ENCODE measurements at places on chromosomes 11 and 22.

DNA sequence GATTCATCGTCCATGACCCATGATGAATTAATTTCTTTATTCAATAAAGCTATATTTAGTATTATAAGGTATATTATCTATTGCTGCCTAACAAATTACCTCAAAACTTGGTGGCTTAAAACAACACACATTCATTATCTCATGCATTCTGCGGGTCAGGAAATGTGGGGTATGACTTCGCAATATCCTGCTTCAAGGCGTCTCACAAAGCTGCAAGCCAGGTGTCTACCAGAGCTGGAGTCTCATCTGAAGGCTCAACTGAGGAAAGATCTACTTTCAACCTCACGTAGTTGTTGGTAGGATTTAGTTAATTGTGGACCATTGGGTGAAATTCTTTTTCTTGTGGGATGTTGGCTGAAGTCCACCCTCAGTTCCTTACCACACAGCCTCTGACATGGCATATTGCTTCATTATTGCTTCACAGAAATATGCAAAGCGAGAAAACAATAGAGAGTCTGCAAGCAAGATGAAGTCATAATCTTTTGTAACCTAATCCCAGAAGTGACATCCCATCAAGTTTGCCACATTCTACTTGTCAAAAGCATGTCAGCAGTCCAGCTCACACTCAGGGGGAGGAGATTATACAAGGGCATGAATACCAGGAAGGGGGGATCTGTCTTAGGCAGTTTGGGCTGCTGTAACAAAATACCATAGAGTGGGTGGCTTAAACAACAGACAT is 45.1 kb downstream of the KREMEN1 start:
- no peak for DNase-seq

GRCh38 chr11:102545701-102546100 is 15.2 kb upstream of the MMP7 start:
- no peak for DNase-seq

DNA sequence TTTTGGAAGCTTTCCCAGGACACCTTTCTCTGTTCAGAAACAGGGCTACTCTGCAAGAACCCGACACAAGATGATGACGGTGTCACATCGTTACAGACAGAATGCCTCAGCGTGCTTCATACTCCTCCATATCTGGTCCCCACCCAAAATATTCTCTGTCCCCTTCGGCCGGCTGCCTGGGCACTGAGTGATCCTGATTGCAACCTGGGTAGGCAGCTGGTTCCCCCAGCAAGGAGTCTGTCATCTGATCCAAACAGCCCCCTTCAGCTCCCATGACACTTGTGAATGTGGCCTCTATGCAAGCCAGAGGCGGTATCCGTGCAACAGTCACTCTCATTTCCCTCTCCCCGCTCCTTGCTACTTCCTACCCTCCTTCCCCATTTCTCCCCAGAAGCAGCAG is 431.7 kb upstream of the B3GAT1 start:
- DNase-seq: no peak

DNA sequence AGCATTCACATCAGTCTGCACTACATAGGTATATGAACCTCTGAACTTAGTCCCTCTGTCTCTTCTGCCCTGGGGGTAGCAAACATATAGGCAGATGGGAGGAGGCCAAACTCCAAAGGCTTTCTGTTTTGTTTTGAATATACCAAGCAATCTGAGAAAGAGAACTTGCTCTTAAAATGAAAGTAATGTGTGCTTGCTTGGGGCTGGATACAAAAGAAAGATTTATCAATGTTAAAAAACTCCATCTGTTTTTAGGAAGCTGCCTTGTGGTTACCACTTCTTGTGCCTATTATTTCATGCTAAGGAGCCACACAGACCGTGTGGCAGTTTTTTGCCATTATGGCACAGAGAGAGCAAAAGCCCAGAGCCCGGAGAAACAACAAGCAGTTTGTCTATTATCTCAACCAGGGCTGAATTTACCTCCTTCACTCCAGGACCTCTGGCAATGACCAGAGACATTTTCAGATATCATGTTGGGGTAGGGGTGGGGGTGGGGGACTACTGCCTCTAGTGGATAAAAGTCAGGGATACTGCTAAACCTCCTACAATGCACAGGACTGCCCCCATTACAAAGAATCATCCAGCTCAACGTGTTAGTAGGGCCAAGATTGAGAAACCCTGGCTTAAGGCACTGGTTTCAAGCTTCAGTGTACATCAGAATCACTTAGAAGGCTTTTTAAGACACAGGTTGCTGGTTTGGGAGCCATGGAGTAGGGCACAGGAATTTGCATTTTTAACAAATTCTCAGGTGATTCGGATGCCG is 124.2 kb downstream of the APIP start:
- DNase-seq: no peak

GRCh38 chr11:115342142-115342541 is 162.1 kb downstream of the CADM1 start:
- no peak for DNase-seq

- DNase-seq: no peak
Observed at GRCh38 chr22:48068323-48068885, 1306.0 kb downstream of the TBC1D22A start.

GRCh38 chr11:76831686-76832310 is 28.9 kb upstream of the ACER3 start:
- DNase-seq: no peak

DNA sequence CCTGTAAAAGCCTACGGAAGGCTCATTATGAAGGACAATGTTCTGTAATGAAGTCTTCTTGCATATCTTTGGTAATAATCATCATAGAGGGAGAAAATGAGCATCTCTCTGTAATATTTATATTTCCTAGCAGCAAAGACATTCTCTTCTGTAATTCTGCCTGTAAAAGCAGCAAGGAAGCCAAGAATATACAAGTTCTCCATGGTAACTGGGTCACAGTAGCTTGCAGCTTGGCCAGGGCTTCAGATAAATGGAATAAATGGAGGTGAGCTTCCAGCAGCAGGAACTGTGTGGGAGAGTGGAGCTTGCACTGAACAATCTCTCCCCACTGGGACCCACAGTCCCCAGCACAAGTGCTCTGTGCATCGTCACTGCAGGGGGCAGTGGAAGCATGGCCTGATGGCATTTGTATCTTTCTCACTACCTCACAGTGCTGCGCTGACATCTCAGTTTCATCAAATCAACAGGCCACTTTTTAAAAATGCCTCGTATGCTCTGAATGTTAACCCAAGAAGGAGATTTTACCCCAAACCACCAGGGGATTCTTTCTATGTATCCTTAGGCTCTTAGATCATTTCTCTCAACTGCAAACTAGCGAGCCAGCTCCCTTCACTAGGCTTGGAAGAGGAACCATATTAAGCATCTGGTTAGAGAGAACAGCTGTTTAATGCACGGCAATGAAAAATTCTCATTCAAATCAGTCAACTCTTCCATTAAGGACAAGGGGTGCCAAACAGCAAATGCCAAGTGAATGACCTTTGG is 1059.7 kb downstream of the OPCML start:
- no peak for DNase-seq

GRCh38 chr11:59418156-59418555 is 8.1 kb downstream of the OR5A2 start:
- no peak for DNase-seq

DNA sequence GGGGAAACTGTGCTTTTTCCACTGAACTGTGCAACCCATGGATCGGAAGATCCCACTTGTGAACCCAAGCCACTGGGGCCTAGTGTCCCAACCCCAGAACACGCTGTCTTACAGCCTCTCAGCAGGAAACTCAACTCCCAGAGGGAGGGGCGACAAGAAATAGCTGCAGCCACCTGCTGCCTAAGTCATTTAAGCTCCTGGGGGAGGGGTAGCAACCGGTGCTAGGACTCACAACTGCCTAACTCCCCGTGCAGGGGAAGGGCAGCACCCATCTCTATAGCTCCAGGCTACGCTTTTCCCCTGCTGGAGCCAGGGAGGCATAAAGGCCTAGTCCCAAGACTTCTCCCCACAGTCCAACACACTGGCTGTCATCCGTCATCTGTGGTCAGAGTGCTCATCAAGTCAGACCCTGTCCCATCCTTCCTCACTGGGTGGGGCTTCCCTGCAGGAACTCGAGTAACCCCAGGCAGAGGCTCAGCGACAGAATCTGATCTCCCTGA is 363.0 kb downstream of the LUZP2 start:
- no peak for DNase-seq

- no peak for DNase-seq
Observed at GRCh38 chr11:60872124-60872960, 5.0 kb downstream of the ZP1 start.

DNA sequence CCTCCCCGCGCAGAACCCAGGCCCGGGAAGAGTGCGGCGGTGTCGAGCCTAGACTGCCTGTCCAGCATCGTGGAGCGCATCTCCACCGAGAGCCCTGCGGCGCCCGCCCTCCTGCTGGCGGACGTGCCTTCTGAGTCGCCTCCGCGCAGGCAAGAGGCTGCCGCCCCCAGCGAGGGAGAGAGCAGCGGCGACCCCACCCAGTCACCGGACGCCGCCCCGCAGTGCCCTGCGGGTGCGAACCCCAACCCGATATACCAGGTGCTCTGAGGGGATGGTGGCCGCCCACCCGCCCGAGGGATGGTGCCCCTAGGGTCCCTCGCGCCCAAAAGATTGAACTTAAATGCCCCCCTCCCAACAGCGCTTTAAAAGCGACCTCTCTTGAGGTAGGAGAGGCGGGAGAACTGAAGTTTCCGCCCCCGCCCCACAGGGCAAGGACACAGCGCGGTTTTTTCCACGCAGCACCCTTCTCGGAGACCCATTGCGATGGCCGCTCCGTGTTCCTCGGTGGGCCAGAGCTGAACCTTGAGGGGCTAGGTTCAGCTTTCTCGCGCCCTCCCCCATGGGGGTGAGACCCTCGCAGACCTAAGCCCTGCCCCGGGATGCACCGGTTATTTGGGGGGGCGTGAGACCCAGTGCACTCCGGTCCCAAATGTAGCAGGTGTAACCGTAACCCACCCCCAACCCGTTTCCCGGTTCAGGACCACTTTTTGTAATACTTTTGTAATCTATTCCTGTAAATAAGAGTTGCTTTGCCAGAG is 2.0 kb downstream of the MYOD1 start:
- no peak for DNase-seq

DNA sequence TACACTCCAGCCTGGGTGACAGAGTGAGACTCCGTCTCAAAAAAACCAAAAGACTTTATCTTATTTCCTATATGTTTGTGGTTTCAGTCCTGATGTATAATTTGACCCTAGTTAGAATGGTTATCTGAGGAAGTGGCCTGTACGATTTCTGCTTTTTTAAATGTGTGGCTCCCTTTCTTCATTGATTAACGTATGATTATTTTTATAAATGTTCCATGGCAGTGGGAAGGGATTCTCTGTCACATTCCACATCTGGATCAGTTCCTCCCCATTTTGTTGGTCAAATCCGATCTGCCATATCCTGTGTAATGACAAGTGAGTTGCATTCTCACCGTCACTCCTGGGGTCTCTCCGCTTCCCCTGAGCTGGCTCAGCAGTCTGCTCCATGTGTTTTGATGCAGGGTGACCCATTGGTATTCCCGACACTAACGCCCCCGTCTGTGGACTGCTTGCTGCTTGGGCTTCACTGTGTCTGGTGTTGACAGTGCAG is 20.3 kb downstream of the NEAT1 start:
- no peak for DNase-seq

- no peak for DNase-seq
Observed at GRCh38 chr11:111107501-111107900, 138.0 kb upstream of the POU2AF2 start.

GRCh38 chr11:97761175-97761574 is 1259.6 kb upstream of the CNTN5 start:
- no peak for DNase-seq

DNA sequence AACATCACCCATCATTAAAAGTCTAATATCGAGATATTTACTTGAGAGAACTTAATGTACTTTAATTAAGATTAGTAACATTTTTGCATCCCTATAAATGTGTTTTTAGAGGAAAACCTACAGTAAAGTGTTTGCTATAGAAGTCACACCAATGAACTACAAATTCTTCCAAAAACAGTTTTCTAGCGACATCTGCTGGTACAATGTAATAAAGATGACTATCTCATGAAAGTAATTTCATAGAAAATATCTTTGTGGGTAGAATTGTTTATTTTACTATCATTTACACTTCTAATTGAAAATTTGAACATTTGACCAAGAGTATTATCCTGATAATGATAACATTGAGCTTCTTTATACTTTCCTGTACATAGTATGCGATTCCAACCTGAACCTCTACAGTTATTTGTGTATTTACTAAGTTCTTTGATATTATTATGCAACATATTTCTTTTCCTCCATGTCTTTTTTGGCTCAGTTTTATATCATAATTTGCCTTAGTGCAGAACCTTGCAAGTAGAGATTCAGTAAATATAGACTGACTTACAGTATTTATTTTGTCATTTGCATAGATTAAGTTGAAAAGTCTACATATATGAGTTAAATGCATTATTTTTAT is 252.7 kb downstream of the TMEM135 start:
- peak; percentile 23 for DNase-seq

DNA sequence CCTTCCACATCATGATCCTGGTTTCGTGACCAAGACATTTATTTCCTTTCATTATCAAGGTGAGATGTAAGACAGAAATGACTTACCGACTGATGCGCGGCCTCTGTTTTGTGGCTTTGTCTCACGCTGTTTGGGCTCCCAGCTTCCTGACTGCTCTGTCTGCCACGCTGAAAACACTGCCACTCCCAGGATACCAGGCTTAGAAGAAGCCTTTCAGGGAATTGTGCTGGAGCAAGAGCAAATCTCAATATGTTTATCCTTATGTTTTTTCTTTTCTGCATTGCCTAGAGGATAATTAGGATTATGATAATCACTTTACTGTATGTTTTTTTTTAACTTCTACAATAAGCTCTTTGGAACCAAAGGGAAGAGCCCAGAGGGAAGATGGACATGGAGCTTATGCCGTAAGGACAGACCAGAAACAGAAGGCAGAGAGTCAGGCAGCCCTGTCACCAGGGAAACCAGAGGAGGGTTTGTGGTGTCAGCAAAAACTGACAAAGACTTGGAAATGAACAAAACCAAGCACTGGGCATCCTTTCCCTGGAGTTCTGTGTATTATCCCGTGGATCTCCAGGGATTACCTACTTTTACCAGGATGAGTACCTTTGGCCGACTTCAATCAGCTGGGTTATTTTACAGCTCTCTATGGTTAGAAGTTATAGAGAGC is 68.2 kb upstream of the ISX start:
- DNase-seq: no peak

GRCh38 chr11:104163100-104164027 is 583 bp downstream of the PDGFD start:
- no peak for DNase-seq

- no peak for DNase-seq
Observed at GRCh38 chr11:131686836-131687235, 316.4 kb downstream of the NTM start.

DNA sequence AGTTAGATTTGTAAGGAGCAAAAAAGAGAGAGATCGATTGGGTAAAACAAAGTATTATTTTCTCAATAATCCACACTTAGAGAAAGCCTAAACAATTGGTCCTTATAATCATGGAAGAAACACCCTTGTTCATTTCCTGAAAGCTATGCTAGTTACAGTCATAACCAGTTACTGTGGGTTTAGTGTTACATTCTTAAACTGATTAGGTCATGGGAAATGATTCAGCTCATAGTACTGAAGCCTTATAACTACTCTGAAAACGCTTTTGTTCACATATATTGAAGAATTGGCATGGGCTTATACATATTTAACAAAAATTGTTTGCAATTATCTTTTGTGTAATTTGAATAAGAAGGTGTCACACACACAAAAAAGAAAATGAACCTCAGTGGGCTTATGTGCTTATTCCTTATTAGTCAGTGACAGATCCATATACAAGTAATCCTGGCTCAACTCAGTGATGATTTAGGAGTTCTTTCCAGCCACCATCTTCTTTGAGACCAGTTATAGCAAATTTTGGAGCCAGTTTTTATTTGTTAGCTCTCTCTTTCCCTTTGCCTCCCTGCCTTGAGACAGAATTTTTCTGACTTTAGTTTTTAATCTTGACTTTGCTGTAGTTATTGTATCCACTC is 198.5 kb upstream of the CTSC start:
- DNase-seq: no peak

All from CD8-positive, alpha-beta memory T cell (primary cell).